ENCODE measurements at places on chromosomes 7 and 10.

DNA sequence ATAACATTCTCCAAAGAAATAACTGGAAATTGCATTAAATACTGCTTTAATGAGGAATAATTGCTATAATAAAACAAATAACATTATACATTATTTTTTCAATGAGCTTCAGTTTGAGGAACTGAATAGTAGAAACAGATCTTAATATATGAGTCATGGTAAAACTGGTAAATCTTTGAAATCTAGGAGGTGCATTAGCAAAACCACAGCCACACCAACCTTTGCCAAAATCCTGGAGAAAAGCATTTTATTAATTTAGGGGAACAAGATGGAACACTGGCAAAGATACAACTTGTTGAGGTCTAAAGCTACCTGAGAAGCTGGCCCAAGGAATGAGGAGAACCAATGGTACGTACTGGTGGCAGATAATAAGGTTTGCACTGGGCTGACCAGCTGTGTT is 5.4 kb upstream of the ASL start:
- no peak for DNase-seq

- DNase-seq: peak; percentile 45
These were observed 94.2 kb upstream of the CXCL12 start for GRCh38 chr10:44478876-44479705.

GRCh38 chr10:97705006-97705670 is 8.4 kb upstream of the MARVELD1 start:
- DNase-seq: no peak

- no peak for DNase-seq
These were observed 117.9 kb downstream of the ELMO1 start for GRCh38 chr7:37330775-37331174.

GRCh38 chr7:85516675-85517074 is 329.8 kb upstream of the SEMA3D start:
- DNase-seq: no peak

DNA sequence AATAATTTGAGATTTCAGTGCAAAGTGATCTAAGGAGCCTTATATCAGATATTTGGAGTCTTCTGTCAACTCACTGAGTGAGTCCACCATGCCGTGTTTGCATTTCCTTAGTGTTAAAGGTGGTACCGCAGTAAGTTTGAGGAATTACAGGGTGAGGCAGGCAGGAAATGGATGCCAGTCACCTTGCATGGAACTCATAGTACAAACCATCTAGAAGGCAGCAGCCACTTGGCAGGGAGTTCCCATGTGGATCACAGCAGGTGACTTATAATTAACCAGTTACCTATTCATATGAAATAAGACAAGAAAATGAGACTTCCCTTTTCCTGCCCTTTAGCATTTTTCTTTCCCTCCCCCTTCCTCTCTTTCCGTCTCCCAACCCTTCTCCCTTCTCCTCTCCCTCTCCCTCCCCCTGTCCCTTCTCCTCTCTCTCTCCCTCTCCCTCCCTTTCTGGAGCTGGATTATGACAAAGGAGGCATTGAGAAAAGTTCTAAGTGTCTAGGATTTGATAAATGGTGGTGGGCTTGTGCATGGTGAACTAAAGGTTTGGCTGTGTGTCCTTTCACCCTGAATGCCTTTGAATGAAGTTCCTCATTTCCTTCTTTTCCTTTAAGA is 94.1 kb downstream of the LRRC4 start:
- DNase-seq: no peak

DNA sequence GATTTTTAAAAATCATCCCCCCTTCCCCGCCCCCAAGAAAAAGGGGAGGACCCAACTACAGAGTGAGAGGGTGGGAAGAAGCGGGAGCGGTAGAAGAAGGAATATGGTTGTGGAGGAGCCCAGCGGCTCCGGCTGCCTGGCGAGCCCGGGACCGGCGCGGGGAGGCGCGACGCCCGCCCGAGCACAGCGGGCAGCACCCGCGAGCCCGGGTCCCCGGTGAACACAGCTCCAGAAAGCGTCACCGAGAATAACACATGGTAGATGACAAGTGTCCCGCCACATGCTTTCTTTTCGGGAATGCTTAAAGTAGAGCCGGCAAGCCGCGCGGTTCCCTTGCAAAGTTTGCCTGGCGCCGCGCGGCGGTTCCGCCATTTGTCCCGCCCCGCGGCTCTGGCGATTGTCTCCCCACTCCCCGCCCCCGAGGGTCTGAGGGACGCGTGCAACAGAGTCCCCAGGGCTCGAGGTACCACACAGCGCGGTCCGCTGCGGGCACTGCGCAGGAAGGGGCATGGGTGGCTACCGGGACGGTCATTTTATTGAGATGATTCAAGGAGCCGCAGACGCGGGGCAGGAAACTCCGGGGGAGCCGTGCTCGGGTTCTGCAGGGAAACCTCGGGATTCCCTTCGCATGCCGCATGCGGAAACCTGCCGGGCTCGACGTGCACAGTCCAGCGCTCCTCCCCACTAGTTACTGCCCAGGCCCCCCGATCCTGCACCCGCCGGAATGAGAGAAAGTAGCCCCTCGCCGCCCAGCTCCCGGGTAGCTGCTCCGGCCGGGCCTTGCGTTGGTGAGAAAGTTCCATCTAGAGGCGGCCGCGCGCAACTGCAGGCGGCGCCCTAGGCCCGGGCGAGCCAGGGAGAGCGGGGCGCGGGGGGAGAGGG is 781 bp upstream of the GRM8 start:
- DNase-seq: peak; percentile 63

DNA sequence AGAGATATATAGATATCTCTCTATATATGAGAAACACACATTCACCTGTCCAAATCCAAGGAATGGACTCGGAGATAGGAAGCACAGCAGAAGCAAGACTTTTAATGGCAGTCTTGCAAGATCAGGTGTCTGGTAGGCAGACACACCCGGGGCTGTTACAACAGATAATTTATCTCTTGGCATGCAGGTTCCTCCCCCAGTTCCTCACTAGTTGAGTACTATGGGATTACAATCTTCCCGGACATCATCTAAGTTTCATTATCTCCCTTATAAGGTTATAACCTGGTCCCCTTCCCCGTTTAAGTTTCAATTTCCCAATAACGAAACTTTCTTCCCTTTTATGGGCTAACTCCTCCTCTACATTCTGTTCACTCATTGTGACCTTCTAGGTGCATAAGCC is 399.3 kb downstream of the PPP1R3A start:
- no peak for DNase-seq

- DNase-seq: no peak
These were observed 597 bp downstream of the SND1 start for GRCh38 chr7:127652333-127653248.

- peak; percentile 75 for DNase-seq
These were observed 250.7 kb downstream of the RPS24 start for GRCh38 chr10:78284381-78284780.

DNA sequence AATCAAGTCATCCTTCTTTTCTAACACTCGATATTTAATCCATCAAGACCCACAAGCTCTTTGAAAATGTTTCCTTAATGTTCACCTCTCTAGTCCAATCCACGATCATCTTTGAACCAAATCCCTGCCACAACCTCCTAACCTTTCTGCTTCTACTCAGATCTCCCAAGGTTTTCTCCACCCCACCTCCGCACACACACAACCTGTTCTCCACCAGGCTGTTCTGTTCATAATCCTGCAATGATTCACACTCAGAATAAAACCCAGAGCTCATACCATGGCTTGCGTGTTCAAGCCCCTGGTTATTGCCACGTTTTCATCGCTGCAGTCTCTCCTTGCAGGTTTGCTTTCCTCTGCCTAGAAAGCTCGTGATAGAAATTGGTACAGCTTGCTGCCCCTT is 53.8 kb upstream of the BAMBI start:
- DNase-seq: no peak

GRCh38 chr10:59958882-59959281 is 52.5 kb upstream of the CCDC6 start:
- no peak for DNase-seq

GRCh38 chr10:69329721-69330178 is 51.5 kb downstream of the HK1 start:
- no peak for DNase-seq

DNA sequence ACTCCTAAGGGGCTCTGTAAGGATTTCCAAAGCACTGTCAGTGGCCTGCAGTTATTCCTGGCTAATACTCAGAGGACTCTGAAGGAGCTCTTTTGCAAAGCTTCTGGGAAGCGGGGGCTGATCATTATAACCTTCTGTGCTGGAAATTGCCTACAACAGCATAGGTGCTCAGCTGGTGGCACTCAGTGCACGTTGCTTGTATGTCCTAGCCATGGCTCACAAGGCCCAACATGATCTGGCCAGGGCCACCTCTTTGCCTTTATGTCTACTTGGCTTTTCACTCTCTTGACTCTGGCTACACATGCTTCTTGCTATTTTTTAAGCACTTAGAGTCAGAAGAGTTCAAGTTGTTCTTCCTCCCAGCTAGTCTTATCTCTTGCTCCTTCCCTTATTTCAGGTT is 17.5 kb downstream of the LAMB4 start:
- DNase-seq: no peak

GRCh38 chr10:85902051-85902450 is 464.5 kb downstream of the GRID1 start:
- DNase-seq: no peak

DNA sequence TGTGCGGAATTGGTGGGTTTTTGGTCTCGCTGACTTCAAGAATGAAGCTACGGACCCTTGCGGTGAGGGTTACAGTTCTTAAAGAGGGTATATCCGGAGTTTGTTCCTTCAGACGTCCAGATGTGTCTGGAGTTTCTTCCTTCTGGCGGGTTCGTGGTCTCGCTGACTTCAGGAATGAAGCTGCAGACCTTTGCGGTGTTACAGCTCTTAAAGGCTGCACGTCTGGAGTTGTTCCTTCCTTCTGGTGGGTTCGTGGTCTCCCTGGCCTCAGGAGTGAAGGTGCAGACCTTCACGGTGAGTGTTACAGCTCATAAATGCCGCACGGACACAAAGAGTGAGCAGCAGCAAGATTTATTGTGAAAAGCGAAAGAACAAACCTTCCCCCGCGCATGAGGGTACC is 670.7 kb downstream of the CNTNAP2 start:
- no peak for DNase-seq

DNA sequence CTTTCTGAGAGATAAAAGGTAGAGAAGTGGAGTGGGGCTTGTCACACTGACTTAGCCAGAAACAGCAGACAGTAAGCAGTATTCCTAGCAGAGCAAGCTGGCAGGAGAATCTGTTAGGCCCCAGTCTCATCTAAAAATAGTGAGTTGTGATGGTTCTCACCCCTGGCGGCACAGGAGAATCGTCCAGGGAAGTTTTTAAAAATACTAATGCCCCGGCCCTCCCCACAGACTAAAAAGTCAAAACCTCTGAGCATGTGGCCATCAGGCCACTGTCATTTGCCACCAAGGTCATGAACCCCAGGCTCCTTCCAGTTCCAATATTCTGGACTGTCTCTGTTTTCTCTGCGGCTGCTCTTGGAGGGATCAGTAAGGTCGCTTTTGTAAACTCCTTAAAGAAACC is 34.0 kb downstream of the LYZL1 start:
- DNase-seq: no peak

DNA sequence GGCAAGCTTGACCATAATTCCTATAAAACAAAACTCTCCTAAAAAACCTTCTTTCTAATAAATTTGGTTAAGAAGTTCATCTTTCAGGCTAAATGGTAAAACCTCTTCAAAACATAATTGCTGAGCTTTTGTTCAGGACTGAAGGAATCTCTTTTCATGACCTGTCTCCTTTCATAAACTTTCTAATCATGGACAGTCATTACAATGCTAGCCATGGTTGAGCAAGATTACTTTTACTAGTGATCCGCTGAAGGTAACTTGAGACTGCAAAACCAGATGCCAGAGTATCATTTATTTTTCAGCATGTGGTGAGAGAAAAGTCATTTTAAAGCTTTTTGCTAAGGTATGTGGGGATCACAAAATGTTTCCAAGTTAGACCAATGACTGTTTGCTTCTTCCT is 186.4 kb upstream of the RHOBTB1 start:
- no peak for DNase-seq

- DNase-seq: peak; percentile 96
These were observed 100.6 kb downstream of the FAM204A start for GRCh38 chr10:118241229-118242137.

Measured in brain (organoid and tissue), 16 donors.